Motor neuron (in vitro differentiated cells): ENCODE measurements at places on chromosomes 5 and 9.
A peak's percentile ranks its signal among the peaks of the same experiment; 100 is the strongest.

- ATAC-seq, result no peak
These were observed 24.4 kb upstream of the CLK4 start for GRCh38 chr5:178651046-178651810.

DNA sequence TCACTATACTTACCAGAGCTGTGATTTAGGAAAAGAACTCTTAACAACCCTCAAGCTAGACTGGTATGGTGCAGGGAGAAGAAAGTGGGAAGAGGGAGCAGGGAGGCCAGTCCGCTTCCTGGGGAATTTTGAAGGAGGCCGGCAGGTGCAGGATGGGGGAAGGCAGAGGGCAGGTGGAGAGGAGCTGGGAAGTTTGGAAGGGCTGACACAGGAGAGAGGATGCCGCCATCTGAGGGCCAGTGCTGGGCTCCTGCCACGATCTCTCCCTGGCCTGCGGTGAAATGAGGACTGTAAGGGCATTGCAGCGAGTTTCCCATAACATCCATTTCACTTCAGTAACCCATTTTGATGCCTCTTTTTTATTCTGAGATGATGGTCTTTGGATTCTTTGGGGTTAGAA lies 8.9 kb downstream of the DAB2IP start:
- no peak for ATAC-seq

DNA sequence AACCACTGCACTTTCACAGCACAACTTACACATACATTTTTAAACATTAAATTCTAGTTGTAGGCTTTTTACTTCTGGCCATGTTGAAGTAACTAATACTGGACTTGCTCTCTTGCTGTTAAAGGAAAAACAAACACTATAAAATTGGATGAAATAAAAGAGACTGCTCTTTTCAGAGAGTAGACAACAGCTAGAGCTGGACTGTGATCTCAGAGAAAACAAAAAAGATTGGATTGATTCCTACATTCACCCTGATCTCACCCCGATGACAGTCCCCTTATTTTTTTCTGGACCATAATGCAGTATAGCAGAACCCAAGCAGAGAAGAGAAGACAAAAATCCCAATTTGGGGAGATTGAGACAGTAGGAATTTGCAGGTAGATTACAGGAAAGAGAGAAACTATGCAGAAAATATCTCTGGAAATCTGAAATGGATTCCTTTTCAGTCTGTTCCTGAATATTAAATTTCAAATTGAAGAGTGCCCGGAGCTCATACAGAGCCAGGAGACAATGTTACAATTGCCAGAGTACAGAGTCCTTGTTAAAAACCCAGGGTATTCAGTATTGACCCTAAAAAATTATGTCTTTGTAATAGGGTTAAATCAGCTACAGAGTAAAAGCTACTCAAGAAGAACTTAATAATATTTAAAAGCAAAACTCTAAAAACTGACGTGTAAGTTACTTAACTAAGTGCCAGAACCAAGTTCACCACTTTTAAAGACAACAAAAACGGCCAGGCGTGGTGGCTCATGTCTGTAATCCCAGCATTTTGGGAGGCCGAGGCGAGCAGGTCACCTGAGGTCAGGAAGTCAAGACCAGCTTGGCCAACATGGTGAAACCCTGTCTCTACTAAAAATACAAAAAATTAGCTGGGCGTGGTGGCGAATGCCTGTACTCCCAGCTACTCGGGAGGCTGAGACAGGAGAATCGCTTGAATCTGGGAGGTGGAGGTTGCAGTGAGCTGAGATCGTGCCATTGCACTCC lies 208.6 kb downstream of the MPDZ start:
- ATAC-seq, result no peak

DNA sequence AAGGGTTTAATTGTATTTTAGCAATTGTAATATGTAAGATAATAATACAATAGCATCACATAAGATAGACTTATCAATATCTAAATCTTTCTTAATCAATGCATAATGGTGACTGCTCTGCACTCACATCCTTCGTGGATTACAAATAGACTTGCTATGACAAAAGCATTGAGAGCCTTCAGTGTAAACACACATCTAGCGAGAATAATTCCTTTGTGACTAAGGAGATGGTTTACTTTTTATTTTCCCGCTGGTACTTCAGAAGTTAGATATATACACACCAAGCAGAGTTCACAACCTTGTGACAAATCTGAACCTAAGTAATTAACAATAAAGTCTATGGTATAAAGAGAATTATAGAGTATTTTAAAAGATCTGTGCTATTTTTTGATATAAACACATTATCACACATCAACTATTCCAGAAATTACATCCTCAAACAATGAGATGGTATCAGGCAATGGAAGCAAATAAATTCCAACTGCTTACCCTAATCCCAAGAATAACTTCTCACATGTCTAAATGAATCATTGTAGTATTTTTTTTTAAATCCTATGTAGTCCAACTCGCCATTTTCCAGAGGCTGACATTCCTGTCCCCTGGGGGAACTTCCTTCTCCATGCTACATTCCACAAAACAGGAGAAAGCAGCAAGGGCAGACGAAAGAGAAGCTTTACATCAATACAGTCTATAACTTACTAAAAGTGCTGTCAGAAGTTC lies 51.2 kb downstream of the MAPKAP1 start:
- ATAC-seq, result peak; percentile 13

DNA sequence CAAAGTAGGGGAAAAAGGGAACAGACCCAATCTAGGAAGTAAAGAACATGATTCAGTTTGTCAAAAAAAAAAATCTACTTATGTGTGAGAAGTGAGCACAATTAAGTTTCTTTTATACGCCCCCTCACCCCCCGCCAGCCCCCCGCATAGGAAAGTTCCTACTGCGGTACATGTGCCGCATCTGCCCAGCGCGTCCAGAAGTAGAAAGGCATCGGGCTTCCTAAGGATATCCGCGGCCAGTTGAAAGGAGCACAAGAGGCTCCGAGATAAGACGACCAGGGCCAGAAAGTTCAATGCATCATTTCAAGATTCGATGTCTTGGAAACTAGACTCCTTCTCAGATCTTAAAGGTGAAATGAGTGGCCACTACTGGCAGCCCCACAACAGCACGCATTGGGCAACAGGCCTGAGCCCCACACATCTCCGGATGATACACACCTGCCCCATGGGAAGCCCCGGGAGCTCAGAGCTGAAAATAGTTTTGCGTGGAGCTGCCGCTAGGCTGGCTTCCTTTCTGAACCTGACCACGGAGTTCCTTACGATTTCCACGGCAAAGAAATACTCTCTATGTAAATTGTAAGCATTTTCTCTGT lies 203.9 kb downstream of the RAB3C start:
- ATAC-seq, result no peak

DNA sequence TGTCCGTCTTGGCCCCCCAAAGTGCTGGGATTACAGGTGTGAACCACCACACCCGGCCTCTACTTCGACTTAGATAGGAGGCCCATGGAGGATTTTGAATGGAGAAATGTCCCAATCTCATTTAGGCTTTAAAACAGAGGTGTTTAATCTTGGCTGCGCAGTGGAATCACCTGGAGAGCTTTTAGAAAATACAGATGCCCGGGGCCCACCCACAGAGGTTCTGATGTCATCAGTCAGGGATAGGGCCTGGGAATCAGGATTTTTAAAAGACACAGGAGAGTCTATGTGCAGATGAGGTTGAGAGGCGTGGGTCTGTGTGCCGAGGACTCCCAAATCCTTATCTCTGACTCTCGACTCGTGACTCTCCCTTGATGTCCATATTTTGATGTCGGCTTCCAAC lies 124.0 kb upstream of the BOD1 start:
- no peak for ATAC-seq

GRCh38 chr5:12023614-12024241 lies 119.5 kb upstream of the CTNND2 start:
- ATAC-seq, result no peak

- ATAC-seq, result peak; percentile 36
These were observed 841 bp downstream of the RAD23B start for GRCh38 chr9:107283623-107284616.

GRCh38 chr5:110751902-110752762 lies 13.3 kb downstream of the SLC25A46 start:
- no peak for ATAC-seq

- peak; percentile 77 for ATAC-seq
These were observed 74.4 kb upstream of the EQTN start for GRCh38 chr9:27371382-27371781.

GRCh38 chr5:158635565-158635964 lies 464.2 kb downstream of the EBF1 start:
- ATAC-seq, result no peak

- peak; percentile 42 for ATAC-seq
These were observed 32.9 kb downstream of the ISL1 start for GRCh38 chr5:51416149-51416548.

DNA sequence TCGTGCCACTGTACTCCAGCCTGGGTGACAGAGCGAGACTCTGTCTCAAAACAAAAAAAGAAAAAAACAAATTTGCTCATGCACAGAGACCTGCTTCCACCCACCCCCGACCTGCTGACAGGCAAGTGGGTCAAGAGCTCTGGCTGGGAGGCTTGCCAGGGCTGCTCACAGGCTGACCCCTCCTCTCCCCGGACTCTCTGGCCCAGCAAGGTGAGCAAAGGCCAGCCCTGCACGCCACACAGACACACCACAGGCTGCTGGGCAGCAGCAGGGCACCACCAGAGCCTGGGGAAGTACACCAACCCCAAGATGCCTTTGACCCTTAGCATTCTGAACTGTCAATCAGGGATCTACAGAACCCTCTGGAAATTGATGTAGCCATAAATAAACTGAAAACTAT lies 29.2 kb downstream of the NSUN2 start:
- no peak for ATAC-seq

GRCh38 chr9:74867483-74867882 lies 20.2 kb downstream of the TRPM6 start:
- no peak for ATAC-seq

- no peak for ATAC-seq
These were observed 376 bp downstream of the GOLGA1 start for GRCh38 chr9:124940521-124940893.

DNA sequence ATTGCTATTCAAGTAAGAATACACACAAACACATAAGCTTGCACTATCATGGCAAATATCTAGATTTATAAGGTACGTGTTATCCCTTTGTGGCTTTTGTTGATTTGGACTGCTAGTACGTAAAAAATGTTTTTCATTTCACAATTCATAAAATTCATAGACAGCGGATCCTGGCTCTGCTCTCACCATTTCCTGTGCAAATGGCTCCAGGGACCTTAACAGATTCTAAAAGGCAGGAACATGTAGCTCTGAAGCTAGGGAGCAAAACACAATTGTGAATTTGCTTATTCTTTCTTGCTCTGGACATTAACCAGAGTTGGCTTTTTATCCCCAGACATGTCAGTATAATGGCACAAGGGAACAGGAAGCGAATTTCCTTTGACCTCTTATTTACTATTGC lies 1019.9 kb upstream of the WWC1 start:
- ATAC-seq, result no peak

DNA sequence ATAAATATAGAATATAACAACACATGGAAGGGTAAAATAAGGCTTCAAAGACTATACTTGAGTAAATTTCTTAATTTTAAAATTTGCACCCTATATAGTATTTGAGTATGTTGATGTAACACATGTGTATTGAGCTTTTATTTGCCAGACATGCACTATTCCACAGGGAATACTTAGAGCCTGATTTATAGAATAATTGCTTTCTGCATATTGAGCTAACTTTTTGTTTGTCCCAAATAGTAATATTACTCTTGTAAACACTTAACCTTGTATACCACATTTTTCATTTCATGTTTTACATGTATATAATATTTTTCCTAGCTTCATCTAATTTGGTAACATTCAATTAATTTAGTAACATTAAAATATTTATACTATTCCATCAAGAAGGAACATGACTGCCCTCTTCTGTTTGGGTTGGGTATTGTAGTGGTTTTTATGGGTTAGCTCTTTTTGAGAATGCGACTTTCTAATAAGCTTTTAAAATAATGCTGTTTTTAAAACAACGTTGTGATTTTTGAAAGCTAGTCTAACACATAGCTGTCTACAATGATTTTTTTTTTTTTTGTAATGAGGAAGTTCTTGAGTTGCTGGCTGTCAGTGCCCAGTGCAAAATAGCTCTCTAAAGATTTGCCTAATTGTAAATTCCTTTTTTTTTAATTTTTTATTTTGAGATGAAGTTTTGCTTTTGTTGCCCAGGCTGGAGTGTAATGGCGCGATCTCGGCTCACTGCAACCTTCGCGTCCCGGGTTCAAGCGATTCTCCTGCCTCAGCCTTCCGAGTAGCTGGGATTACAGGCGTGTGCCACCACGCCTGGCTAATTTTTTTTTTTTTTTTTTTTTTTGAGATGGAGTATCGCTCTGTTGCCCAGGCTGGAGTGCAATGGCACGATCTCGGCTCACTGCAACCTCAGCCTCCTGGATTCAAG lies 4.8 kb downstream of the SUB1 start:
- ATAC-seq, result no peak

GRCh38 chr9:78004478-78005229 lies 27.0 kb downstream of the GNAQ start:
- ATAC-seq, result no peak

- ATAC-seq, result no peak
These were observed 23.6 kb upstream of the RNU6ATAC start for GRCh38 chr9:134187891-134188385.
